OCI-LY7 (cell line): ENCODE measurements at places on chromosomes 12 and 14. TPM values are rescaled to one million over a fixed set of nuclear protein-coding genes. Genes with fewer than 3 reads are reported as not detected.

The LDHB gene
- 871 and 999 TPM in 2 replicates for total RNA-seq

The SPATA7 gene
- 6.3 and 8.9 TPM in 2 replicates for total RNA-seq

The COX8C gene
- total RNA-seq, result not detected in 2 replicates

DNA sequence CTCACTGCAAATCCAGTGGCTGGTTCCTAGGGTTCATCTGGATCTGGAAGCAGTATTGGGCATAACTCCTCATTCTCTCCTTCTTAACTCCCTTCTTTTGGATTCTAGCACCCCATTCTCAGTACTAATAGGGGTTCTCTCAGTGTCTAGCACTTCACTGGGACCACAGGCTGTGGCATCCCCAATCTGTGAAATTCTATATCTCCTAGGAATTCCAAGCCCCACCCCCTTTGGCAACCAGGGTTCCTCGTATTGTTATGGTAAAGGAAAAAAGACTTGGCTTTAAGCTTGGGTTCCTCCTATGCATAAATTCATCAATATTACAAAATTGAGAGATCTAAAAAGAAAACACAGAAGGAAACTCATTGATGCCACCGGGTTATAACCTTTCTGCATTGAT, 45.0 kb upstream of the FBXO21 start:
- no peak for DNase-seq

DNA sequence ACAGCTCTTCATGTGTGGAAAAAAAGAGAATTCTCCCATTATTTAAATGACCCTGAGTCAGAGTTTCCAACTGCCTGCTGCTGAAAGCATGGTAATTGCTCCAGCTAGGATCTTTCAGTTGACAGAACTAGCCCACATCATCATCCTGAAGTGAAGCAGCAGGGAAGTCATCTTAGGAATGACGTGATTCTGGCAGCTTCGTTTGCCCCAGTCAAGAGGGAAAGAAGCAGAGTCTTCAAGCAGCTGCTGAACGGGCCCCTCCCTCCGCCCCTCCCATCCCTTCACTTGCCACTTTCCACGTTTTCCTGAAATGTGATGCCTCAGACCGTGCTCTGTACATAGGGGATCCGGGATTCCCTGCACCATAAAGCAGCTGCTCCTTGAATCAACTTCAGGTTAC, 455.0 kb upstream of the TMEM132C start:
- no peak for DNase-seq

DNA sequence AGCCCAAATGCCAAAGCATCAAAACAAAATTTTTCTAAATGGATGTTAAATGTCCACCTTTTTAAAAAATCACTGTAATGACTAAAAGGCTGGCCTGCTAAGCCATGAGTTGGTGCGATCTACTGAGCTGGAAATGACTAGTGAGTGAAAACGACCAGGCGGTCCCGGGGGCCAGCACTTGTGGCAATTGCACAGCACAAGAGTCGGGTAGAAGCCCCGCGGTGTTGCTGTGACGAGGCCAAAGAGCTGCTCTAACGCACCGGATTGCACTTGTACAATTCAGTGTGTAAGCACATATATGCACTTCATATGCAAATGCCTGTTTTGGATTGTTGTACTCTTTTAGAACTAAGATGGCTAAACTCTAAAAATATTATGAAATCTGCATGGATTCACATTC, 64.1 kb upstream of the DYNC1H1 start:
- no peak for DNase-seq
